CD8-positive, alpha-beta T cell (primary cell): ENCODE measurements at places on chromosomes 2 and 18.

GRCh38 chr2:57711991-57712390, 334.6 kb upstream of the VRK2 start:
- no peak for DNase-seq

DNA sequence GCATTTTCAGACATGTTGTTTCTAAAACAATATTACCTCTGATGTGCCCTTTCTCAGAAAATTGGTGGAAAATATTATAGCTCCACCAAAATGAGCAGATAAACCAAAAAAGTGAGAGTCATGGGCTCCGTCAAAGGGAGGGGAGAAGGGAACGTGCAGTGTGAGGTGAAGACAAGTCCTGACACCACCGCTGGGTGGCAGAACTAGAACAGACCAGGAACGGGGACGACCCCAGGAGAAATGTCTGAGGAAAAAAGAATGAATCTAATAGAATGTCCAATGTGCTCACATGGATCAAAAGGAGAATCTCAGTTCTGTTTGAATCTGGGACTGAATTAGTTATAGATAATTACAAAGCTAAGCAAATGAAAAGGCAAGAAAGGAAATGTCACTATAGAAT, 22.6 kb upstream of the BCL2 start:
- peak; percentile 55 for DNase-seq

- no peak for DNase-seq
Measured at GRCh38 chr18:43978174-43978573, 700.9 kb upstream of the SYT4 start.

DNA sequence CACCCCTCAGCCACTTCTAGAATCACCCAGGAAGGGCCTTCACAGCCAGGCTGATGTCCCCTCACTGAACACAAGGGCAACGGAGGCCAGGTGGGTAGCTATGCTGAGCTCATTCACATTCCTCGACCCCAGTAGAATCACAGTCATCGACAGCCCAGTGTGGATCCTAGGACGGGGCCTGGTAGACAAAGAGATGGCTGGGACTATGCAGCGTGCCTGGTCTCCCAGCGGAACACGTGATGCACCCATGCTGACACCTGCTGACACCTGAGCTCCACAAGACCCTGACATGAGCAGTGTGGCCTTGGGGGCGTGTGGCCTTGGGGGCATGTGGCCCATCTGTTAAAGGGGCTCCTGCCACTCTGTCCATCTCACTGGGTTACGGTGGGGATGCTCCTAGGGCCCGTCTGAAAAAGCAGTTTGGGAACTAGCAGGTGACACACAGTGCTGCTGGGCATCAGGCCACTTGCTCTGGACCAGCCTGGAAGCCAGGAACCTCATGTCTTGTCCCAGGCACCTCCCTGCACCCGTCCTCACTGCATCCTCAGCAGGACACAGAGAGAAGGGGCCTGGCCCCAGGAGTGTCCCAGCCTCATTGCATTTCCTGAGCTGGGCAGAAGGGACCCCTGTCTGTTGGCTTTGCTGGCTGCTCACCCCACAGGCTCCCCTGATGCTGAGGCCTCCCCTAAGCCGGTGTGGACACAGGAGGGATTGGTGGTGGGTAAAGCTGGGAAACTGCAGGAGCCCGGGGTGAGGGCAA, 9.7 kb downstream of the ECEL1 start:
- DNase-seq: no peak

DNA sequence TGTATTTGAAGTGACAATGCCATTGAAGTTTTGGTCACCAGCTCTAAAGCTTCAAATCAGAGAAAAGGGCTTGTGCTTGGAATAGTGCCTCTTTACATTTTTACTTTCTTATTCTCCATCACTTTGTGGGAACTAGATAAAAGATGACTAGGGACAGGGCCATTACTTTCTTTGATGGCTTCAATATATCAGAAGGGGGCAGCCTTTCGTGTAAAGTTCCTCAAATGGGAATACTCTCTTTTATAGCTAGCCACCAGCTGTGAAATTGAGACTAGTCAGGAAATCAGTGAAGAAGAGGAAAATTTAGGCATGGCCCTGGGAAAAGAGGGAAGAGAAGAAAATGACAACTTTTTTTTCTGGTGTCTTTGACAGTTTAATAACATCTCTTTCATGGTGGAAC, 242.5 kb downstream of the DCC start:
- DNase-seq: no peak

- DNase-seq: no peak
Measured at GRCh38 chr2:136015699-136016098, 30.3 kb upstream of the DARS1 start.

GRCh38 chr2:202116691-202117090, 43.6 kb downstream of the KIAA2012 start:
- no peak for DNase-seq

DNA sequence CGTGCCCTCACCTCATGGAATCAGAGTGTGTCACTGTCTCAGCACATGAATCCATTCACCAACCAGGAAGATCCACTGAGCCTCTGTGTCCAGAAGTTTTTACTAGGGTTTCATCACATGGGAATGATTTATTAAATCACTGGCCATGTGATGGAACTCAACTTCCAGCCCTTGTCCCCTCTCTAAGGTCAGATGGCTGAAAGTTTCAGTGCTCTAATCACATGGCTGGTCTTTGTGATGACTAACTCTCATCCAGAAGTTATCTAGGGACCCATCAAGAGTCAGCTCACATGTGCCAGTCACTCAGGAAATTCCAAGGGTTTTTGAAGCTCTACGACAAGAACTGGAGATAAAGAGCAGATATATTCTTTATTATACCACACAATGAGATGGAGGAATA, 140.5 kb upstream of the GYPC start:
- no peak for DNase-seq

DNA sequence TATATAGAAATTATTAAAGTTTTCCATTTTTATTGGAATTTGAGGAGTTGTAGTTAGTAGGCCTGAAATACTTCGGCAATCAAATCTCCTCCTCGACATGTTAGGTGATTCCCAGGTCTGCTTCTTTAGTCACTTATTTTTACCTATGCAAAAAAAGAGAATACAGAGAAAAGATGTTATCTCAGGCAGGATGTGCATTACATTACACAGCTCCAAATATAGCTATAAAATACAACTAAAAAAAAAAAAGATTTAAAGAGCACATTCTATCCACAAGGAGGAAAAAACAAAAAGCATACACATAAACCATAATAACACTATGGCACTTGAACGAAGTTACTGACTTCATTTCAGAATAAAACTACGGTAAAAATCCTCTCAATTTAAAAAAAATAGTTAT, 8.1 kb downstream of the STK17B start:
- no peak for DNase-seq

- no peak for DNase-seq
Measured at GRCh38 chr18:75607701-75608100, 180.2 kb upstream of the SMIM21 start.

DNA sequence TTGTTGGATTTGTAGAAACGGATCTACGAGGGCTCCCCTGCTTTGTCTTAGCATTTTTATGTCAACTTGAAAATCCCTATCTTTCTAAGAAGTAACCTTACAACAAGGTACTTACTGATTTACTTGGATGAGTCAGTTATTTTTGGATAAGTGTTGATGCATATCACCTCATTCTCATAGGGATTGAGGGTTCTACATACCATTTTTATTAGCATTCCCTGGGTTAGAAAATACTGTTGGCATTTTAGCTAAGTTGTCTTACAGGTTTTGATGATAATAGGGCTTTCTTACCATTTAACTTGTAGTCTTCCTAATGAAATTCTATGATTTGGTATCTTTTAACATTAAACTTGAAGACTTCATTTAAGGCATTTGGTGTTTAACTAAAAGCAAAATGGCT, 125.2 kb downstream of the UBE2E3 start:
- no peak for DNase-seq

GRCh38 chr2:173280853-173281252, 73.8 kb upstream of the CDCA7 start:
- DNase-seq: no peak

GRCh38 chr2:96549466-96549785, 12.9 kb downstream of the ARID5A start:
- no peak for DNase-seq

- no peak for DNase-seq
Measured at GRCh38 chr2:98452396-98453027, 7.9 kb downstream of the INPP4A start.

DNA sequence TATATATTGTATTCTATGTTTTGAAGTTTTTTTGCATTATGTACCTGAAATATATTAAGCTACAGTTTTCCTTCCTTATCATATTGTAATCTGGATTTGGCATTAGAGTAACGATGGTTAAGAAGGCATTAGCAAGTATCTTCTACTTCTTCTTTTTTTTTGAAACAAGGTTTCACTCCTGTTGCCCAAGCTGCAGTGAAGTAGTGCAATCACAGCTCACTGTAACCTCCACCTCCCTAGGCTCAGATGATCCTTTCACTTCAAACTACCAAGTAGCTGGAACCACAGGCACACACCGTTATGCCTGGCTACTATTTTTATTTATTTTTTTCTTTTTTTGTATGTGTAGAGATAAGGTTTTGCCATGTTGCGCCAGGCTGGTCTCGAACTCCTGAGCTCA, 201.1 kb downstream of the ZNF804A start:
- no peak for DNase-seq

GRCh38 chr2:241443486-241444223, 64.7 kb downstream of the STK25 start:
- DNase-seq: peak; percentile 94

DNA sequence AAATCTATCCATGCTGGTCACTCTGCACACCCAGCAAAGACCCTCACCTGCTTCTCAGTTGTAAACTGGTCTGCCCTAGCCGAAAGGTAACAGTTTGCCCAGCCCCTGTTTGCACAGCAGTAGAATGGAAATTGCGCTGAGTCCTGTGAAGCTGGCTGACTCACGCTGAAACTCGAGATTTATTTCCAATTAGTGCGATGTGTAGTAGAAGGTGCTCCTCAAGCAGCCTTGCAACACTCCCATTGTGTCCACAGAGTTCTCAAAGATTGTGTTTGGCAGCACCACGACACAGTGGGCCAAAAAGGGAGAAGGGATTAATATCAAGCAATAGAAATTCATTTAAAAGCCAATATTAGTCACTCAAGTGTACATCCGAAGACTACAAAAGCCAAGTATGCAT, 21.7 kb upstream of the APCDD1 start:
- DNase-seq: no peak

- no peak for DNase-seq
Measured at GRCh38 chr2:158818511-158818910, 23.4 kb downstream of the DAPL1 start.

DNA sequence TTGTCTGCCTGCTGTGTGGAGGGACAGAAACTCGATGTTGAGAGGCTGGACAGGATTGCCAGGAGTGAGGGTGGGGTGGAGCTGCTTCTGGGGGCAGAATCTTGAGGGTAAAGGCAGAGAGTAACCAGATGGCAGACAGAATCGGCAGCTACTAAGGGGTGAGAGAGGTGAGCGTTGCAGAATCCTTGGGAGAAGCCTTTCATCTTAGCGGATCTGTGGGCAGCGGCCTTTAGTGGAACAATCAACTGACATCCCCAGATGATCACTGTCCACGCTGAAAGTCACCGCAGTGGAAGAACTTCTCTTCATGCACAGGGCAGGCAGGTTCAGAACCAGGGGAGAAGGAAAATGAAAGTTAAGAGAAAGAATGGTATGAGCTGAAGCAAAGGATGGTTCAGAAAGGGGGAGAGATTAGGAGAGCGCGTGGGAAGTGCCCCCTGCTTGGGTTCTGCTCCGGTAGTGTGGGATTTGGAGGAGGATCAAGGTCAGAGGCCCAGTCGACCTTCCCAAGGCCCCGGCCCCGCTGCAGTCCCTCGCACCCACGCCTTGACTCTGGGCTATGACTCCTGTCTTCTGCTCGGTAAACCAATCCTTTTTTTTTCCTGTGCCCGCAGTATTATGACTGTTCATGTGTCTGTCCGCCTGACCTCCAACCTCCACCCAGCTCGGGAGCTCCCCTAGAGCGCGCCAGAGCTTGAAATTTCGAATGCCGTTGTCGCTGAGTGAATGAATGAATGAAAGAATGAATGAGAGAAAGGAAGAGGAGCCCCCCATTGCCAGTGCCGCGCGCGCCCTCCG, 584 bp downstream of the BOLA3 start:
- DNase-seq: no peak

DNA sequence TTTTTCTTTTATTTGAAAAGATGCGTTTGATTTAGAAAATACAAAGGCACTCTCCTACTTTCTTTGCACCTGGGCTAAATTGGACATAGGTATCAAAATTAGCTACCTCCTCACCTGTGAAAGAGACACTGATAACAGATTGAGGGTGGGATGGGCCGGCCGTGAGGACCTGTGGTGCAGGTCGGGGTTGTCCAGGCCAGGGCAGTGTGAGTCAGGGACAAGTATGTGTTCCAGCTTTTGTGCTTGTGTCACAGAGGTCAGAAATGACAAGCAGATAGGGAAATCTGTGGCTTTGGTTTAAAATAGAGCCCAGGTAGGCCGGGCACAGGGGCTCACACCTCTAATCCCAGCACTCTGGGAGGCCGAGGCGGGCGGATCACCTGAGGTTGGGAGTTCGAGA, 22.6 kb downstream of the MYL12B start:
- DNase-seq: no peak

- DNase-seq: no peak
Measured at GRCh38 chr18:8856212-8856611, 150.9 kb downstream of the MTCL1 start.

DNA sequence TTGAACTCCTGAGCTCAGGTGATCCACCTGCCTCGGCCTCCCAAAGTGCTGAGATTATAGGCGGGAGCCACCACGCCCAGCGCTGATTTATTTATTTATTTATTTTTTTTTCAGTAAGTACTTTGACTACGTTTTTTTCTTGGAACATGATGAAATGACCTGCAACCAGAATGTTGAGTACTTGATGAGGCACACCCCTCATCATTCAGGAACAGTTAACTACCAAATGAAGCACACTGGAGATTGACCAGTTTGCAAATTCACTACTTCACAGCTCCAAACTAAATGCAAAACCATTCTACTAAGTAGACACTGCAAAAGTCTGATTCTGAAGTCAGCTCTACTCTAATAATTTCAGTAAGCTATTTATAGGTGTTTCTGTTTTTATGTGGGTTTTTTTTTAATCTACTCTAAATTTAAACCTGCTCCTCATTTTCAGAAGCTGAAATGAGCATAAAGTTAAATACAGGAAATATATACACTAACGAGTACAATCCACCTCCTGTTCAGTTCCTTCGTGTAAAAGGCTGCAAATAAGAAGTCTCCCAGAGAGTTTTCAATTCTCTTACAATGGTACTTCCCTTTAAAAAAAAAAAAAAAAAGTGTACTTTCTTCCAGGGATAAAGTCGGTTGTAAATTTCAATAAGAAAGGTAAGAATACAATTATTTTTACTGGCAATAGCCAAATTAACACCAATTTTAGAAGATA, 1.4 kb downstream of the GFPT1 start:
- DNase-seq: no peak

- no peak for DNase-seq
Measured at GRCh38 chr2:97740590-97741182, 27.3 kb downstream of the ZAP70 start.

GRCh38 chr2:238387332-238387731, 39.4 kb upstream of the ASB1 start:
- DNase-seq: no peak
